Endodermal cell (in vitro differentiated cells): ENCODE measurements at places on chromosomes 5 and 9.

- no peaks in the 10 kb centered on the region for H3K4me1 ChIP-seq
- no peak for DNase-seq
- peaks cover 13% of the 10 kb centered on the region for H3K36me3 ChIP-seq
- no peaks in the 10 kb centered on the region for H3K27me3 ChIP-seq
- no peak overlapping the region for H3K4me3 ChIP-seq
Measured at GRCh38 chr9:94821098-94821887, 94.8 kb downstream of the AOPEP start.

DNA sequence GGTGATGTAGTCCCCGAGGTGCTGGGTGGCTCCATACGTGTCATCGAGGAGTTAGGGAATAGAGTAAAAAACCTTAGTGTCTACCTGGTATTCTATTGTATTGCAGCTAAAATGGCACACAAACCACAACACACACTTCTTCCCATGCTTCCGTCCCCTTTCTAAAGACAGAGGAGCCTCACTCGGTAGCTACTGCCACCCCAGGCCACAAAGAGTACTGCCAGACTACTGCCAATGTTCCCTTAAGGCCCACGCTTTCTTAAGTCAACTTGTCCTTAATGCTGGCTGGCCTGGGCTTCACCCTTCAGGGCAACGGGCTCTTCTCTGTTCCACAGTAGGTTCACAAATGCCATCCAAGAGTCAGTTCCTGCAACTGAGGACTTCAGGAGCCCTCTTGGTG lies 673.0 kb downstream of the ELAVL2 start:
- peaks cover 5% of the 10 kb centered on the region for H3K4me1 ChIP-seq
- H3K27me3 ChIP-seq = no peaks in the 10 kb centered on the region
- H3K27ac ChIP-seq = no peak overlapping the region
- H3K36me3 ChIP-seq = no peaks in the 10 kb centered on the region

DNA sequence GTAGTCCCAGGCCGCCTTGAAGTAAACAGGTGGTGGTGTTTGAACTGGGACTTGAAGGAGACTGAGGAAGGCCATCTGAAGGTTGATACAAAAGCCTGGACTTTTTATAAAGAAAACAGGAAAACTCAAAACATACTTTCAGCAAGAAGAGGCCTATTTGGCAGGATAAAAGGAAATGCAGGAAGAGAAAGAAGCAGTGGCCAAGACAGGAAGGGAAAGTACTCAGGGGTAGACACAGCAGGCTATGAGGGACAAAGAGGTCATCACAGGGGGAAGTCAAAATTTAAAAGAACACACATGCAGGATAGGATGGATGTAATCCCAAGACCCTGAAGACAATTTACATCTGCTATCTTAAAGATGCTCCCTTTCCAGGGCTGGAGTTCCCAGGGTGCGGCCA lies 13.0 kb downstream of the TLE1 start:
- no peak overlapping the region for H3K4me3 ChIP-seq
- H3K36me3 ChIP-seq = peaks cover 83% of the 10 kb centered on the region
- peaks cover 12% of the 10 kb centered on the region for H3K4me1 ChIP-seq
- no peak for DNase-seq
- no peak overlapping the region for H3K27ac ChIP-seq

GRCh38 chr5:135303582-135304173 lies 95.4 kb downstream of the MACROH2A1 start:
- no peaks in the 10 kb centered on the region for H3K36me3 ChIP-seq
- H3K27ac ChIP-seq = no peak overlapping the region
- H3K27me3 ChIP-seq = no peaks in the 10 kb centered on the region

- no peaks in the 10 kb centered on the region for H3K36me3 ChIP-seq
- no peak overlapping the region for H3K4me3 ChIP-seq
- no peaks in the 10 kb centered on the region for H3K27me3 ChIP-seq
- DNase-seq = no peak
- no peak overlapping the region for H3K27ac ChIP-seq
Measured at GRCh38 chr5:67240846-67241245, 44.2 kb upstream of the CD180 start.

DNA sequence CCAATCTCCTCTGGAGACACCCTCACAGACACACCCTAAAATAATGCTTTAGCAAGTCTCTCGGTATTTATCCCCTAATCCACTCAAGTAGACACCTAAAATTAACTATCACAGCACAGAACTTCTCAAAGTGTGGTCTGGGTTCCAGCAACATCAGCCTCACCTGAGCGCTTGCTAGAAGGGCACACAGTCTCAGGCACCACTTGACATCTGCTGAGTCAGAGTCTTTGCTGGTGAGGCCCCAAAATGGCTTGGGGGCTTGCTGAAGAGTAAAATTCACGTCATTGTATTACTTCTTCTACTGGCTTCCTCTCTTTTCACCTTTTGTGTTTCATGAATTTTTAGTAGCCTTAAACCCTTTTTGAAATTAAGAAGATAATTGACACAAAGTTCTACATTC lies 9.0 kb downstream of the FOXB2 start:
- H3K27me3 ChIP-seq = peaks cover 48% of the 10 kb centered on the region
- H3K27ac ChIP-seq = no peak overlapping the region
- H3K4me3 ChIP-seq = no peak overlapping the region

- no peaks in the 10 kb centered on the region for H3K36me3 ChIP-seq
- H3K4me3 ChIP-seq = no peak overlapping the region
- no peaks in the 10 kb centered on the region for H3K4me1 ChIP-seq
- no peak for DNase-seq
- H3K27me3 ChIP-seq = no peaks in the 10 kb centered on the region
Measured at GRCh38 chr5:84622461-84622860, 237.8 kb upstream of the EDIL3 start.

DNA sequence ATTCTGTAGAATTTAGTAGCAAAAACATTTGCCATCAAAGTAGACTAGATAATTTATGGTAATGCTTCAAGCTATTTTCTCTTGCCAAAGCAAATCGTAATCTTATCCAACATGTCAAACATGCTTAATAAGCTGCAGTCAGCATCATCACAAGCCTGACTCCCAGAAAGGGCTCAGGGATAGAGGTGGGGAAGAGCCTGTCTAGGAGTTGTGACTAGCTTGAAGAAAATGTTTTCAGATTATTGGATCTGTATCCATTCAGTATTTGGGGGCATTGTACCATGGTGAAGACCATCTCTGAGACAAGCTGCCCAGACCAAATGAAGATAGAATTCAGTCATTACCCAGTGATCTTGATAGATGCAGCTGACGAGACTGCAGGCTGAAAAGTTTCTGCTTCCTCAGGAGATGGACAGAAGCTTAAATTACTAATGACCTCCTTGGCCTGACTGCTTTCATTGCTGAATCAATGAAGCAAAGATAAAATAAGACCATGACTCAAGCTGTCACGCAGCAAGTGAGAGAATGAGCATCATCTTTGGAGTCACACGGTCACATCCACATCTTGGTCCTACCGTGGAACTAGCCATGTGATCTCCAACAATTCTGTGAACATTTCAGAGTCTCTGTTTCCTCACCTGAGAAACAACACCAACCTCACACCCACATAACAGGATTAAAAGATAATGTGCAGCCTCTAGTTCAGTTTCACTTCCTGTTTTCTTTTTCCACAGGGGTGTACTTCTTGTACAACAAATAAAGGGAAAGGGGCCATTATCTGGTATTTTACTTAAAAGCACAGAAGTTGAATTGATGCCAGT lies 9.4 kb downstream of the ERAP2 start:
- no peak overlapping the region for H3K4me3 ChIP-seq
- DNase-seq = no peak

GRCh38 chr5:157913575-157913974 lies 54.6 kb upstream of the CLINT1 start:
- H3K27me3 ChIP-seq = no peaks in the 10 kb centered on the region
- H3K27ac ChIP-seq = no peak overlapping the region
- peaks cover 12% of the 10 kb centered on the region for H3K4me1 ChIP-seq
- H3K36me3 ChIP-seq = no peaks in the 10 kb centered on the region
- peak; percentile 68 for DNase-seq

DNA sequence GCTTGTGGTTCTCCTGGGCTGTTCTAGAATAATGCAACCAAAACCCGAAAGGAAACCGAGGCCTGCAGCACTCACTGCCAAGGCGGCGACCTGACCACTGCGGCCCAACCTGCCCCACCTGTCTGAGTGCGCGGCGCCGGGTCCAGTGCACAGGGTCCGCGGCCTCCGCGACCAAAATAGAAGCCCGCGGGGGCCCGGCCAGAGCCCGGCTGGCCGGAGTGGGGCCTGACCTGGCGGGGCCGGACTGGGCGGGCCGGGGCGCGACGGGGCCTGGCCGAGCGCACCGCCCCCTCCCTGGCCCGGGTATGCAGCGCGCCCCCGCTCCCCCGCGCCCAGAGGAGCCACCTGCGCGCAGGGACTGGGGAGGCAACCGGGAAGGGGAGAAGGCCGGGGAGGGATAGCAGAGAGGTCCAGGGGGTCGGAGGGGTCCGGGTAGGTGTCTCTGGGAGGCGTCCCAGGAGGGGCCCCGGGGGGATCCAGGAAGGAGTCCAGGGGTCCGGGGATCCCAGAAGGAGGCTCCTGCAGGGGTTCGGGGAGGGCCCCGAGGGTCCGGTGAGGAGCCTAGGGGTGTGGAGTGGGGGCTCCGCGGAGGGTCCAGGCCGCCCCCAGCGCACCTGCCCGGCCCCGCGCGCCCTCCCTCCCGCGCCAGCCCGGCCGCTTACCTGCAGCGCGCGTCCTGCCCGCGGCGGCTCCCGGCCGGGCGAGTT lies 503 bp downstream of the SEMA4D start:
- H3K27me3 ChIP-seq = no peaks in the 10 kb centered on the region
- no peak overlapping the region for H3K27ac ChIP-seq
- H3K36me3 ChIP-seq = no peaks in the 10 kb centered on the region
- DNase-seq = peak; percentile 74
- H3K4me3 ChIP-seq = peak overlapping the region; percentile 82

DNA sequence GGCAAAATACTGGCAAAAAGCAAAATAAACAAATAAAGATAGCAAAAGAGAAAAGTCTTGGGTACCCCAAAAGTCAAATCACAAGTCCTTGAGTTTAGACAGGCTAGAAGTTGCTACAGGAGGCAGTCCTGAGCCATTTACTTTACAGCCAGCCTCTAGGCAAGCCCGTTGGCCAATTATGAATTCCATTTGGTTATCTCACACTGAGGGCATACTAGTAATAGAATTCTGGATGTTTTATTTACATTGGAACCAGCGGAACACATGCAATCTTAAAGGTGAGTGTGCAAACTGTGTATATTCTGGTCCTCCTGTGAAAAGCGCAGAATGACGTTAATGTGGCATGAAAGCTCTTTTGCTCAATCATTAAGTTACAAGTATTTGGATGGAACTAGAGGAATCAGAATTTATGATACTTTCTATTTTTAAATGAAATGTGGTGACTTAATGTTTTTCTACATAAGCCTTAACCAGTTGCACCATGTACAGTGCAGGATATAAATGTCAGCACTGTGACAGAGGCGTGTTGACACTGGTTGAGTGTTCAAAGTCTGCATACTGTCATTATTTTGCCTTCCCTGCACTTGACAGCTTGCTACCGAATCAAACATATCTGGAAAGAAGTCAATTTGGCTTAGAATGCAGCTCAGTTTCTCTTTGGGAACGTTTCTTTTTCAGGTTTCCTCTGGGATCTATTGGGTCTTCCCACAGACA lies 7.9 kb downstream of the GDNF start:
- no peak overlapping the region for H3K27ac ChIP-seq
- H3K4me1 ChIP-seq = peaks cover 4% of the 10 kb centered on the region
- H3K4me3 ChIP-seq = no peak overlapping the region
- H3K36me3 ChIP-seq = no peaks in the 10 kb centered on the region
- peaks cover 56% of the 10 kb centered on the region for H3K27me3 ChIP-seq

GRCh38 chr5:150589862-150590601 lies 50.4 kb upstream of the SYNPO start:
- no peaks in the 10 kb centered on the region for H3K36me3 ChIP-seq
- H3K27me3 ChIP-seq = no peaks in the 10 kb centered on the region
- H3K4me1 ChIP-seq = peaks cover 8% of the 10 kb centered on the region

DNA sequence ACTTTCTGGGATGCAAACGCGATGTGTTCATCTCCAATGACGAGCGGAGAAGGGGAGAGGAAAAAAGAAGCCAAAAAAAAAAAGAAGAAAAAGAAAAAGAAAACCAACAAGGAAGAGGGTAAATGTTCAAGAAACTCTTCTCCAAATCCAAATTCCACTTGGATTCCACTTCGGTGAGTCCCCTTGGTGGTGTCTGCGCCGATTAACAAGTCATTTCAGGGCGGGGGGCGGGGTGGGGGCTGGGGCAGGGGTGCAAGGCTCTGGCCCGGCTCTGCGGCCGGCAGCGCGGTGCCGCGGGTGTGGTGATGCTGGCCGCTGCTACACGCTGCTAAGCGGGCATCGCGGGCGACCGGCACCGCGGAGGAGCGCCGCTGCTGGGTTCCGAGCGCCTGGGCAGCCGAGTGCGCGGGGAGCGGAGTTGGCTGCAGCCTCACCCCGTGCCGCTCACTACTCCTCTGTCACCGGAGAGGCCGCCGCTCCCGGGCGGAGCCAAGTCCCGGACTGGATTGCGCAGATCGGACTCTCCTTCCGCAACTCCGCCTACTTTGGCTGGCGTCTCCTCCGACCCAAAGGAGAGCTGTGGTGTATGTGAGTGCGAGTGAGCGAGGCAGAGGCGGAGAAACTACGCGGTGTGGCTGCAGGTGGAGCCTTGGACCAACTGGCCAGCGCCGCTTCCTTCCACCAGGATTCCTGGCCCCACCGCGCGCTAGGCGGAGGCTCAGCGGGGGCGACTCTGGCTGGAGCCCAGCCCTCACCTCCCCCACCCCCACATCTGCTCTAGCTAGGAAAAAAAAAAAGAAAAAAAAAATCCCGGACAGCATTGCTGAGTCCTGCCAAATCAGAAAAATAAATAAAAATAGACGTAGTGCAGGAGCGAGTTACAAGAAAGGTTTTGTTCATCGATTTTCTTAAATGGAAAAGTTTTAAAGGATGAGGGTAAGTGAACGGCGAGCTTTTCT lies at the start of gene SEMA6A:
Gene SEMA6A, minus strand, starts transcription at position 457 of the 959 bp plus-strand sequence. CDS start 69,879 bp downstream, outside the sequence.
- no peaks in the 10 kb centered on the region for H3K4me1 ChIP-seq
- peak within 1 kb of the TSS; percentile 75 for H3K27ac ChIP-seq
- no peaks in the 10 kb centered on the region for H3K36me3 ChIP-seq
- peak within 1 kb of the TSS; percentile 94 for H3K4me3 ChIP-seq

DNA sequence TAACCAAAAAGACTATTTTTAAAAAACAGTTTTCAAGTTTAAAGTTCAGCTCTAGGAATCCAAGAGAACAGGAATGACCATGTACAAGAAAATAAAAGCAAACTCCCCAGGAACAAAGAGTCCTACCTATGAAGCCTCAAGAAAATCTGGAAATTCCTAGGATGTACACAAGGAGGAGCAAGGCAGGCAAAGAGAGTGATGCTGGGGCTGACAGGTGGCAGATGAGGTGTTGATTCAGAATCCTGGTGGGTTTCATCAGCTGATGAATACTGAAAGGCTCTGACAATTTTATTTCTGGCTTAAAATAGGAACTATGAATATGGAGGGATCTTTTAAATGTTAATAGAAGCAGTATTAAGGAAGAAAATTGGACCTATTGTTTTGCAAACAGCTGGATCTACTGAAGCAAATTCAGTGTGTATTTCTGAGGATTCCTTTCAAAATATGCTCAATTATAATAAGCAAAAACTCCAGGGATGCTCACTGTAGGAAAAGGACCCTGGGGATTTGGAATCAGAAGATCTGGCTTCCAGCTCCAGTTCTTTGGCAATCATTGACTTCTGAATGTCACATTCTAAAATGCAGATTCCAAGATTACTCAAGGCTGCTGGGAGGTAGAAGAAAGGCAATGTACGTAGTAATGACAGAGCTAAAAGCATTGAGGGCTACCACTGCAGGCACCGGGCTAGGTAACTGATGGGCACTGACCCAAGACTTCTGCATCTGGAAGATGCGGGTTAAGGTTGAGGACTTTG lies 28.0 kb upstream of the SH3RF2 start:
- H3K4me1 ChIP-seq = no peaks in the 10 kb centered on the region
- no peak overlapping the region for H3K27ac ChIP-seq
- DNase-seq = no peak
- no peaks in the 10 kb centered on the region for H3K36me3 ChIP-seq

GRCh38 chr5:77095189-77095588 lies 8.1 kb upstream of the ZBED3 start:
- no peaks in the 10 kb centered on the region for H3K36me3 ChIP-seq
- no peak for DNase-seq
- no peaks in the 10 kb centered on the region for H3K27me3 ChIP-seq
- no peak overlapping the region for H3K4me3 ChIP-seq
